ENCODE measurements at places on chromosomes 2 and 18.
A peak's percentile ranks its signal among the peaks of the same experiment; 100 is the strongest.

DNA sequence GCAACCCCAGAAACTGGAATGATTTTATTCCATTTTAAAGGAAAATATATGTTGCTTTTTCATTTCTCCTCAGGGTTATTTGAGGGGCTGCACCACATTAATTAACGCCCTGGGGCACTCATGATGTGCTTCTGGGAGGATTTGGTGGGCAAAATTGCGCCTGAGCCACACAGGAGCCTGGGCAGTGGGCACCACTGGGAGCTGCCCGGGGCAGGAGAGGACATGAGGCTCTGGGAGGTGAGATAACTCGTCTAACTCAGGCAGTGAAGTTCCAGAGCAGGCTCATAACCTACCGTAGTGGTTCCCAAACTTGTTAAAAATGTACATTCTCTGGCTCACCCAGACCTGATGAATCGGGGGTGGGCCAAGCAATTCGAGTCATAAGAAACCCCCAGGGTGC is 68.3 kb downstream of the EDAR start:
- DNase-seq = no peak

DNA sequence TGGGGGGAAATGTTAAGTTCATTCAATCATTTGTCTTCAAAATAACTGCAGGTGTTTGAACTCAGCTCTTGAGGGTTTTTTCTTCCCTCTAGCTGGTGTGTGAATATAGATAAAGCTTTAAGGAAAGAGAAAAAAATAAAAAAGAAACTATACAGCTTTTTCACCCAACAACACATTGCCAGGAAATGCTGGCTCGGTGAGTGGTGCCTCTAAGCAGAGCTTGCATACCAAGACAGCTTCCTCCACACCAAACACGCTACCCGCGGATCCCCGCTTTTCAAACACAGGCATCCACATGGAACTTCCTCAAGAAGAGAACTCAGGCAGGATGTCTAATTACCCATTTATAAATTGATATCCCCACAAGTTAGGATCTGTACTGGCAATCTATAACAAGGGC is 69.8 kb upstream of the TANK start:
- DNase-seq = no peak

DNA sequence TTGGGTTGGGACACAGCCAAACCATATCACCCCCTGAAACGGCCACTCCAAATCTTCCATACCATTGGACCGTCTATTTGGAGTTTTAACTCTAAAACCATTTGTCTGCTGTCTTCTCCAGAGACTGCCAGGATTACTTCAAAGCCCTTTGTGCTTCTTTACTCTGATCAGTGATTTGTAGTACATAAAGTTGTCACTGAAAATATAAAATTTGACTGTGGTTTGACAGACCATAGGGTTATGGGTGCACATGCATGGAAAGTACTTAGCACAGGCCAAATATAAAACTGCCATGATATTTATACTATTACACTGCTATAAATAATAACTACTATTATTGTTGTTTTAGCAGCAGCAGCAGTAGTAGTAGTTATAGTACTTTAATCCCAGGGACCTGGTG is 53.7 kb upstream of the AQP4 start:
- DNase-seq = no peak

DNA sequence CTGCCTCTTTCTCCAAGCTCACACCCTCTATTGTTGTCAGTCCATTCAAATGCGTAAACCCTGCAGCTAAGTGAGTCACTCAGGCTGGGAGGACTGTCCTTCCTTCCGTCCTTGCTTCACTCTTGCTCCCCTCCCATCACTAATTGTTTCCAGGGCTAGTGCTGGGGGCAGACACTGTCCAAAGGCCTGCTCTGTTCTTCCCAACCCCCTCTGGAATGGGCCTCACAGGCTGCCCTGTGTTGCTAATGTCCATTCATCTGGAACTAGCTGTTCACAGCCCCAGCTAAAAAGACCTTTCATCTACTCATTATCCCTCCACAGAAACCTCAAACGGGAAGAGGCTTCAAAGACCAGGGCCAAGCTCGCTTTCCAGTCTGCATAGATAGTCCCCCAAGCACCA is 31.9 kb upstream of the NRP2 start:
- DNase-seq = no peak

- no peak for DNase-seq
Measured at GRCh38 chr18:69949538-69949936, 1.9 kb upstream of the CD226 start.

DNA sequence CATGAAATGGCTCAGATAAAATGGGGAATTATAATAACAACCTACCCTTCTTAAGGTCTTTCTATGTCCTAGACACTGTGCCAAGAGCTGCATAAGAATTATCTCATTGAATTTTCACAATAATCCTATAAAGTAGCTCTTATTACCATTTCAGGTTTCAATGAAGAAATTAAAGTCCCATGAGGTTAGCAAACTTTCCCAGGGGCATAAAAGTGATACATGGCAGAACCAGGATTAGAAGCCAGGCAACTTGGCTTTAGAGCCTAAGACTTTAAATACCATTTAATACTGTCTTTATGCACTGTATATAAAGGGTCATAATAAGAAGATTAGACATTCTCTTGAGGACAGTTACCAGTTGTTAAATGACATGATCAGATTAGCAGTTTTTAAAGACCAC is 130.1 kb downstream of the GCA start:
- no peak for DNase-seq

- no peak for DNase-seq
Measured at GRCh38 chr18:77344786-77345500, 95.3 kb downstream of the GALR1 start.

GRCh38 chr2:137924019-137924418 is 40.3 kb upstream of the HNMT start:
- DNase-seq = peak; percentile 71

DNA sequence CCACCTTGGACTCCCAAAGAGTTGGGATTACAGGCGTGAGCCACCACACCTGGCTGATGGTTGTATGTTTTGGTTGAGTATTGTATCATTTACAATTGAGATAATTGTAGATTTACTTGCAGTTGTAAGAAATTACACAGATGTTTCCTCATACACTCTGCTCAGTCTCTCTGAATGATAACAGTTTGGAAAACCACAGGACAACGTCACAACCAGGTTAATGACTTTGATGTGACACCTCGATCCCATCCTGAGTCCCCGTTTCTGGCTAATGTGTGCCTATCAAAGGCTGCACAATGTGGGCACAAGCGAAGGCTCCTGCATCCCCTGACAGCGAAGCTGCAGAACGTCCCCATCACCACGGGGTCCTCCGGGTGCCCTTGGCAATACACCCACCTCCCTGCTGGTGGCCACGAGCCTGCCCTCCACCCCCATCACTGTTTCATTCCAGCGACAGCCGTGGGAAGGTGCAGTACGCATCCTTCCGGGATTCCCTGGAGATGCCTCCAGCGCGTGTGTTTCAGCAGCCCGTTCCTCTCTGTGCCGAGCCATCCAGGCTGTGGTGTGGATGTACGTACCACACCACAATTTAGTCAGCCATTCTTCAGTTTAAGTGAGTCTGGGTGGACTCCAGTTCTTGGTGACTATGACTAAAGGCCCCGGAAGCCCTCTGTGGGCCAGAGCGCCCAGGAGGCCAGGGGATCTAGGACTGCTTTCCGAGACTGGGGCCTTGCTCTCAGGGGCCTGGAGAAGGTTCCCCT is 4.3 kb upstream of the PDCD1 start:
- no peak for DNase-seq

GRCh38 chr2:26438526-26438925 is 36.8 kb downstream of the DRC1 start:
- peak; percentile 84 for DNase-seq

DNA sequence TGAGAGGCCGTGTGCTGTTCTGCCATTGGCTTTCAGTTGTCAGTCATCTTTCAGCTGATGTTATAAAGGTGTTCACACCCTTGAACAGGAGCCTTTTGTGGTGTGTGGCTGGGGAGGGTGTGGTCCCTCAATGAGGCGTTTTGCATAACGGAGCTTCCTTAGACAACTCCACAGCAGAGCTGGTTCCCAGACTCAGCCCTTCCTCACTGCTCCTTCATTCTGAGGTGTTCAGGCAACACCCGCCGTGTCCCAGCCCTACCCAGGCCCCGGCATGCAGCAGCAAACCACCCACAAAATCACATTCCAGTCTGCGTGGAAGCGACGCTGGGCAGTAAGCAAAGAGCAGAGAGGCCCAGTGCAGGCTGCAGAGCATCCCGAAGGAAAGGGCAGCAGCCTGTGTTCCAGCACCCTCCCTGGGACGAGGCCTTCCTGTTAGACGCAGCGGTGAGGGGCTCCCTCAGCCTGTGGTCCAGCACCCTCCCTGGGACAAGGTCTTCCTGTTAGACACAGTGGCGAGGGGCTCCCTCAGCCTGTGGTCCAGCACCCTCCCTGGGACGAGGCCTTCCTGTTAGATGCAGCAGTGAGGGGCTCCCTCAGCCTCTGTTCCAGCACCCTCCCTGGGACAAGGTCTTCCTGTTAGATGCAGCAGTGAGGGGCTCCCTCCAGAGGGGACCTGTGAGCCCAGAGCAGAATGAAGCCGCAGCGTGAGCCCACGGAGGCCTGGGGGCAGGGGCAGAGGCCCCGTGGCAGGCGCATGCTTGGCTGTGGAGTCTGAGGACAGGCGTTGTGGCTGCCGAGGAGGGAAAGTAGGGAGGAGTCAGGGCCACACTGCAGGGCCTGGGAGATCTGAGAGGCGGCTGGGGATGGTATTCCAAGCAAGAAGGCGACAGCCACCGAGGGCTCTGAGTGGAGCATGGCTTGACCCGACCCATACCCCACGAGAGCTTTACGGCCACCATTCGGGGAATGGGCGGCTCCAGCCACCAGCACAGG is 201.8 kb upstream of the HDAC4 start:
- no peak for DNase-seq

- no peak for DNase-seq
Measured at GRCh38 chr18:9671214-9671613, 36.9 kb upstream of the RAB31 start.

DNA sequence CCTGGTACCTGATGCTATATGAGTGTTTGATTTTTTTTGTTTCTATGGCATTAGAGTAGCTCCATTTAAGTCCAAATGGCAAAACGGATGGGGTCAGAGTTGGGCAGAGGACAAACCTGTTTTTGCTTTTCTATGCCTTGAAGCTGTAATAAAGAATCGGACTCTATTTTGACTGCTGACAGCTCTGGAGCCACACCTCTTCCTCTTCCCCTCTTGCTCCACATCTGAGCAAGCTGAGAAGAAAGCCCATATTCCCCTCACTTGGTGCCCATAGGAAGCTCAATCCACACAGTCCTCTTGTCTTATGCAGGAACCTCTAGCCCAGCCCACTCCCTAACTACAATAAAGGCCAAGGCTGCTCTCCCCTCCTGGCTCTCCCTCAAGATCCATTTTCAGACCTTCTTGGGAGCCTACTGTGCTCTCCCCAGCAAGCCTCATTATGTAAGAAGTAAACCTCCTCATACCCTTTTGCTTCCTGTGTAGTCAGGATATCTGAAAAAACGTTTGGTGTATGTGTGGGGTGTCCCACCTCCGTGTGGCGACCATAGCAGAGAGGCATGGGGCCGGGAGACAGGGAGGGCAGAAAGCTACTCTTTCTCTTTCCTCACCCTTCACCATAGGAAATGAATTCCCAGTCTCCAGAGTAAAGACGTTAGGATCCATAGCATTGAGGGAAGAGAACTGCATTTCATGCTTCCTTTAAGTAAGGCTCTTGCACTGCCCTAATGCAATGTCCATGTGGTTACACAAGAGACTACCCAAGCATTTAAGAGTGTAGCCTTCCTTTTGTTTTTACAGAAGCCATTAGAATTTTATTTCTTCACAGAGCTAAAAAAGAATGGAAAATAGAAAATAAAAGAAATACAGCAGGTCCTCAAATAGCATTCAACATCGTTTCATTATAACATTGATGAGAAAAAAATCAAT is 41.9 kb upstream of the RAPGEF4 start:
- no peak for DNase-seq

GRCh38 chr2:7594211-7594610 is 677.0 kb downstream of the RNF144A start:
- DNase-seq = no peak

DNA sequence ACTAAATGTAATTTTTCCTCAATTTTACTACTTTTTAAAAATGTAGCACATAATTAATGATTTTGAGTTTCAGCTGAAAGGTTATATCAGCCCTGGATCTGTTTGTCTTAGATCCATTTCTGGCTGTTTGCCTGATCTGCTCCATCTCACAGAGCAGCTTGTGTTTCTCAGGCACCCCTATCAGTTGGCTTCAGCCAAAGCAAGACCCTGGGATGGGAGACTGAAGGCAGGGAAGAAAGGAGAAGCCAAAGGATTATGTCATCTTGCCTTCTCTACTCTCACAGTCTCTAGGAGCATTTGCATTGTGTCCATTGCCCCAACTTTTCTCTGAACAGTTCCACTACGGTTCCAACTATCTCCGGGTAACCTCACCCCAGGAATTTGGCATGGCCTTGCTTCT is 110.5 kb downstream of the CCDC148 start:
- no peak for DNase-seq

DNA sequence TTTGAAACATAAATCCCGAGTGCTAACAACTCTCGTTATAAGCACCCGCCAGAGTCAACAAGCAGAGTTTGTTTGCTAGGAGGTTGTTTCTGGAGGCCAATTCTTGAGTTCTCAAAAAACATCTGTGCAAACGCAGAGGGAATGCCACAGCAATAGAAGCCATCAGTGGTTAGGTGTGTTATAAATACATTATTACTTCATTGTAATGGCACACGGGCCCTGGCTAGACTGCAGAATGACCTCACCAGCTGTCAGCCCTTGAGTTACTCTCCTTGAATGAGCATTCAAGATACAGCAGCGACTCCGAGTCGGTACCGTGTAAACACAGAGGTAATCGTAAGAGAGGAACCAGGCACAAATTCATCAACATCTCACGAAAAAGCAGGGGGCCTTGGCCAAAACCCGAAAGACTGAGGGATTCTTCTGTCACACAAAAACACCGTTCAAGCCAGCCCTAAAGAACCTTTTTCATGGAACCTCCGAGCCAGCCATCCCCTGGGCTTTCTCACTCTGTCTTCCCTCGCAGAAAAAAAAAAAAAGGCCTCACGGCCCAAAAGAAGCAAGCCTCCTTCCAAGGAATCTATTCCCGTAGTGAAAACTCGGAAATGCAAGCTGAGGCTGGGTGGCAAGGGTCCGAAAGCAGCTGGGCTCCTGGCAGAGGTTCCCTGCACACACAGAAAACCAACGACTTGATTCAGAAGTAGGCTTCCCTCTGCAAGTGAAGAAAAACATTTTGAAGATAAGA is 133.7 kb upstream of the MEIS1 start:
- peak; percentile 18 for DNase-seq

- DNase-seq = no peak
Measured at GRCh38 chr2:214542866-214543265, 132.0 kb downstream of the VWC2L start.

DNA sequence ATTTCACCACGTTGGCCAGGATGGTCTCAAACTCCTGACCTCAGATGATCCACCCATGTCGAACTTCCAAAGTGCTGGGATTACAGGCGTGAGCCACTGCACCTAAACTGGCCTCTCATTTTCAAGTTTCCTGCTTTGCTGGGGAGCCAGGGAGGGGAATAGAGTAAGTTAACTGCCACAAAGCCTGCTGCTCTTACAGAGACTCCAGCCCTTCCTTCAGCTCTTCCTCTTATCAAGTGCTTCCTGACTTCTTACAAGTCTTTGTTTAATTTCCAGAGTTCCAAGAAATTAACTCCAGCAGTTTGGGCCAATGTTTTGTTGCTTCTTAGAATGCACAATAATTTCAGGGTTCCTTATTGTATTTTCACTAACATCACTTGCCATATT is 24.3 kb upstream of the UBE2F start:
- DNase-seq = no peak

- no peak for DNase-seq
Measured at GRCh38 chr2:216071111-216071851, 10.3 kb downstream of the PECR start.

Data from large intestine (tissue), 12 donors.